ENCODE measurements at places on chromosomes 11 and 22.

DNA sequence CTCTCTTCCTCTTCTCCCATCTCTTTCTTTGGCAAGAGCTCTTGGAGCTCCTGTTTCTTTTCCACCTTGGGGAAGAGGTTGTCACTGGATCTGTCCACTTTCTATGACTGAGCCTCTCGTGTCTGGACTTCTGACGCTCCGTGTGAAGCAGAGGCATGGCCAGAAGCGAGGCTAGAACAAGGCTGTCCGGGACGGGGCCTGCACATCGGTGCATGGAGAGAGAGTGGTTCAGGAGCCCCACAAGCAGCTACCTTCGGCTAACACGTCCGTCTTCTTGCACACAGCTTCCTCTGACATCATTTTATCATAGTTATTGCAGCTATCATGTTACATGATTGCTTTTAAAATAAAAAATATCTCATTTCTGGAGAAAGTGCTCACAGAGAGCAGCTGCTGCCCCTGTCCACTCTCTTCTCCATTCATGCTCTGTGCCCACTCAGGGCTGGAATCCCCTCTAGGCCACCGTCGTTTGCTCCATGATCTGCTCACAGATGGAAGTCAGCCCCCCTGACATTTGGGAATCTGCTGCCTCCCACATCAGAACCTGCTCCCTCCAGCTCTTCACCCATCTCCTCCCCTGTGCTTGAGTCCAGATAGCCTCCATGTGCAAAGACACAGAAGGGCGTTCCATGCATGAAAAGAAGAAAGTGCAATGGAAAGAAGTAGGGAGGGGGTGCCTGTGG is 308.4 kb downstream of the NTM start:
- H3K27ac ChIP-seq: no peak overlapping the region
- peaks cover 2% of the 10 kb centered on the region for H3K27me3 ChIP-seq
- H3K4me3 ChIP-seq: no peak overlapping the region
- DNase-seq: no peak

- no peak for DNase-seq
- H3K27ac ChIP-seq: no peak overlapping the region
- H3K4me3 ChIP-seq: no peak overlapping the region
- no peaks in the 10 kb centered on the region for H3K36me3 ChIP-seq
- no peaks in the 10 kb centered on the region for H3K27me3 ChIP-seq
Observed at GRCh38 chr11:105168457-105168856, 28.9 kb upstream of the CARD18 start.

DNA sequence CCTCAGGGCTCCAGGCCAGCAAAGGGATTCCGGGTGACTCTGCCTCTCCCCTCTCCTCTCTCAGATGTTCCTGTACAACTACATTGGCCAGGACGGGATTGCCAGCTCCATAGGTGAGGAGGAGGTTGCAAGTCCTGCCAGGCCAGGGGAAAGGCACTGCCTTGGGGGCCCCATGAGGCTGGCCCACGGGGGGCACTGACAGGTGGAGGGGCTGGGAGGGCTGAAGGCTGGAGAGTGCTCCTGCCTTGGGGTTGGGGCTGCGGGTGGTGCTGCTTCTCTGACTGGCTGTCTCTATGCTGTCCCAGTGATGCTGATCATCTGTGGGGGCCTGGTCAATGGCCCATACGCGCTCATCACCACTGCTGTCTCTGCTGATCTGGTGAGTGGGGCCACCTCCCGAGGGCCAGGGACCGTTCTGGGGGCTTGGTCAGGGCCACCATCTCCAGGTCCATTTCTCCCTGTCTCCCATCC is 21.7 kb downstream of the SLC37A2 start:
- H3K27me3 ChIP-seq: no peaks in the 10 kb centered on the region
- H3K36me3 ChIP-seq: no peaks in the 10 kb centered on the region
- H3K4me1 ChIP-seq: no peaks in the 10 kb centered on the region
- H3K27ac ChIP-seq: no peak overlapping the region
- DNase-seq: no peak
- no peak overlapping the region for H3K4me3 ChIP-seq

DNA sequence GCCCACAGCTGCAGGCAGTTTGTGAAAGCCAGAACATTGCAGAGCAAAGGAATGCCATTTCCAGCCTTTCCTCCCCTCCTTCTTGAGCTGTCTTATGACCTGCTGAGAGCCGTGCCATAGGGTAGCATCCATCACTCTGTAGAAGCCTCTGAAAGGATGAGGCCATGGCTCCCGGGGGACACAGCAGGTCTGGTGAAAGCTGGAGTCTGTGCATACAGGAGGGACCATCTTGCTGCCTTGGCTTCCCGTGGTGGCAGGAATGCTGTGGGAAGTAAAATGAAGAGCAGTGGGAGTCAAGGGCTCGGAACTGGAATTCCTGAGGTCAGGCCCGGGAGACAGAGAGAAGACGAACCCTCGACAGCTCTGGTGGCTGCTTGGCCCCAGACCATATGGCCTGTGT is 30.9 kb downstream of the ANO1 start:
- no peaks in the 10 kb centered on the region for H3K4me1 ChIP-seq
- H3K4me3 ChIP-seq: no peak overlapping the region
- DNase-seq: no peak
- H3K27ac ChIP-seq: no peak overlapping the region

- H3K27me3 ChIP-seq: no peaks in the 10 kb centered on the region
- H3K4me3 ChIP-seq: no peak overlapping the region
- peaks cover 31% of the 10 kb centered on the region for H3K36me3 ChIP-seq
- H3K27ac ChIP-seq: peak overlapping the region; percentile 10
- H3K4me1 ChIP-seq: peaks cover 4% of the 10 kb centered on the region
Observed at GRCh38 chr11:762421-763072, 14.7 kb downstream of the GATD1 start.

DNA sequence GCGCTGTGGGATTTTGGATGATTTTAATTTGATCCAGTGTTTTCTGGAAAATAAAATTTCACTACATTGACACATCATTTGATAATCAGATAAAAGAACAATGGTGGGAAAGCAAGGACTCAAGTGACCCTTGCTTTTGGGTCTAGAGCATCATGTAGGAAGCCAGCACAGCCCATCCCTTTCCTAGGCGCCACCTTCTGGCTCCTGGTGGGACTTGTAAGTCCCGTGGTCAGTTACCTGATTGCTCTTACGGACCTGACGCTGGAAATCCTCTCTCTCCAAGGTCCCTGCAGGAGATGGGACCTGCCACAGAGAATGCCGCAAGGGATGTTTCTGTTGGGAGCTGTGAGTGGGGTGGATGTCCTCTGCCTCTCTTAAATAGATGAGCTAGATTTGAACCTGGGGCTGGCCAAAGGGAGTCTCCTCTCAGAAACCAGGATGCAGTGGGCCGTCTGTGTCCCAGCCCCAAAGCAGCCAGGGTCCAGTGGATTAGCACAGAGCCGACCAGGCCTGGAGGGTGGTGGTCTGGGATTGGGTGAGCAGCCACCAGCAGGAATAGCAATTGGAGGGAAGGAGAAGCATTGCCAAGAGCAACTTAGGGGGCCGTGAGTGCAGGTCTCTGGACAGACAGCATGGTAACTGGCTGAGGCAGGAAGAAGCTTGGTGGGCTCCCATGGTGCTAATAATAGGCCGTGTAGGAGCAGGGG is 21.7 kb downstream of the TIMP3 start:
- no peaks in the 10 kb centered on the region for H3K27me3 ChIP-seq
- no peak overlapping the region for H3K4me3 ChIP-seq
- no peaks in the 10 kb centered on the region for H3K4me1 ChIP-seq
- DNase-seq: no peak
- no peak overlapping the region for H3K27ac ChIP-seq
- no peaks in the 10 kb centered on the region for H3K36me3 ChIP-seq

GRCh38 chr11:34339149-34340064 is 18.4 kb downstream of the ABTB2 start:
- DNase-seq: no peak
- no peaks in the 10 kb centered on the region for H3K36me3 ChIP-seq
- no peaks in the 10 kb centered on the region for H3K27me3 ChIP-seq
- H3K4me3 ChIP-seq: no peak overlapping the region
- H3K27ac ChIP-seq: no peak overlapping the region

DNA sequence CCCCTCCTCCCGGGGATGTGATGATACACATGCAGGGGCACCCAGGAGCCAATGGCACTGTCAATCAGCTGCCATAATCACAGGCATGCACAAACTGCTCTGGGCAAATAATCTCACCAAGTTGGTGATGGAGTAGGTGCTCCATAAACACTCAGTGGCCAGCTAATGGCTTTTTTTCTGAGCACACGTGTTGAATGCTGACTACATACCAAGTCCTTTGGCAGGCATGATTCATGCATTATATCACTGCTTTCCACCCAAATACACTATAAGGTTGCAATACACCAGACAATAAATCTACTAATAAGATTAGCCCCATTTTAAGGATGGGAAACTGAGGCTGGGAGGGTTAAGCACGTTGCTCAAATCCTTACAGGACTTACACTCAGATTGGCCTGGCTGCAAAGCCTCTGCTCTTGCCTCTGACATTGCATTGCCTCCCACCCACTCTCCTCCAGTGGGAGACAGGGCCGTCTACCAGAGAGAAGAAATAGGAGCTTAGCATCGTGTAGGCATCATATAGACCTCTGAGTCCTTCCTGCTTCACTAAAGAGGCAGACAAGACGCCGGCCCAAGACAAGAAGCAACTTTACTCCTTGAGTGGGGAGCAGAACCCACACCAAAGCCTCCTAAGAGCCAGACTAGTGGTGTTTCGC is 32.7 kb upstream of the ACCSL start:
- H3K36me3 ChIP-seq: no peaks in the 10 kb centered on the region
- no peak overlapping the region for H3K4me3 ChIP-seq
- no peaks in the 10 kb centered on the region for H3K4me1 ChIP-seq
- H3K27me3 ChIP-seq: peaks cover 2% of the 10 kb centered on the region

DNA sequence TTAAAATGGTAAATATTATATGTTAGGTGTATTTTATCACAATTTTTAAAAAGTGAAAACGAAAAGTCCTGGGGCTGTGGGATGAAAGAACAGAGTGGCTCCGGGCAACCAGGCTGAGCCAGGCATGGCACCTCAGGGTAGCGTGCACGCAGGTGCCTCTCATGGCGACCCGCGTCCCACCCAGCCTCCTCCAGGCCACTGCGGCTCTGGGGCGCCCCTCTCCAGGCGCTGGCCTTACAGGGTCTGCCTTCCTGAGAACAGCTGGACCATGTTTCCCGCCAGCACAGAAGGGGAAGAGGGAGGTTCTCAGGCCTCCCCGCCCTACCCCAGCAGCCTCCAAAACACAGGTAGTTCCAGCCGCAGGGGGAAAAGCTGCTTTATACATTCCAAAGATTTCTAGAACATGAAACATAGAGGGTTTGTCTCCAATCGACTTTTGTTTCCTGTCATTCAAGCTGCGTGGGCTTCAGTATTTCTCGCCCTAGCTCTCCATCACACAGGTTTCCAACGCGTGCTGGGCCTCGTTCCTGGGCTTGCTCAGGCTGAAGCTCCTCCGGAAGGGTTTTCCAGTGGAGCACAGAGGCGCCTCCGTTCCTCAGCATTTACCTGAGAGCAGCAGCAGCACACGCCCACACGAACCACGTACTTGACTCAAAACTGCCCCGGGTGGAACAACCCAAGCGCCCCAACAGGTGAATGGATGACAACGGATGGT is 10.5 kb downstream of the EHD1 start:
- peak overlapping the region; percentile 86 for H3K27ac ChIP-seq
- H3K4me1 ChIP-seq: peaks cover 94% of the 10 kb centered on the region
- H3K36me3 ChIP-seq: peaks cover 40% of the 10 kb centered on the region

GRCh38 chr22:46035380-46035741 is 58.4 kb upstream of the WNT7B start:
- no peaks in the 10 kb centered on the region for H3K27me3 ChIP-seq
- no peaks in the 10 kb centered on the region for H3K36me3 ChIP-seq
- H3K4me3 ChIP-seq: peak overlapping the region; percentile 72
- peaks cover 16% of the 10 kb centered on the region for H3K4me1 ChIP-seq

GRCh38 chr11:127651888-127652221 is 651.3 kb upstream of the KIRREL3 start:
- no peak overlapping the region for H3K27ac ChIP-seq
- no peaks in the 10 kb centered on the region for H3K36me3 ChIP-seq
- H3K4me3 ChIP-seq: no peak overlapping the region
- H3K27me3 ChIP-seq: no peaks in the 10 kb centered on the region
